ENCODE measurements at places on chromosomes 1 and 21.

GRCh38 chr1:206722751-206723461, 38.2 kb downstream of the MAPKAPK2 start:
- DNase-seq: no peak
- no peaks in the 10 kb centered on the region for H3K27me3 ChIP-seq
- no peak overlapping the region for H3K4me3 ChIP-seq
- peaks cover 37% of the 10 kb centered on the region for H3K4me1 ChIP-seq
- no peak overlapping the region for H3K27ac ChIP-seq
- no peaks in the 10 kb centered on the region for H3K36me3 ChIP-seq

DNA sequence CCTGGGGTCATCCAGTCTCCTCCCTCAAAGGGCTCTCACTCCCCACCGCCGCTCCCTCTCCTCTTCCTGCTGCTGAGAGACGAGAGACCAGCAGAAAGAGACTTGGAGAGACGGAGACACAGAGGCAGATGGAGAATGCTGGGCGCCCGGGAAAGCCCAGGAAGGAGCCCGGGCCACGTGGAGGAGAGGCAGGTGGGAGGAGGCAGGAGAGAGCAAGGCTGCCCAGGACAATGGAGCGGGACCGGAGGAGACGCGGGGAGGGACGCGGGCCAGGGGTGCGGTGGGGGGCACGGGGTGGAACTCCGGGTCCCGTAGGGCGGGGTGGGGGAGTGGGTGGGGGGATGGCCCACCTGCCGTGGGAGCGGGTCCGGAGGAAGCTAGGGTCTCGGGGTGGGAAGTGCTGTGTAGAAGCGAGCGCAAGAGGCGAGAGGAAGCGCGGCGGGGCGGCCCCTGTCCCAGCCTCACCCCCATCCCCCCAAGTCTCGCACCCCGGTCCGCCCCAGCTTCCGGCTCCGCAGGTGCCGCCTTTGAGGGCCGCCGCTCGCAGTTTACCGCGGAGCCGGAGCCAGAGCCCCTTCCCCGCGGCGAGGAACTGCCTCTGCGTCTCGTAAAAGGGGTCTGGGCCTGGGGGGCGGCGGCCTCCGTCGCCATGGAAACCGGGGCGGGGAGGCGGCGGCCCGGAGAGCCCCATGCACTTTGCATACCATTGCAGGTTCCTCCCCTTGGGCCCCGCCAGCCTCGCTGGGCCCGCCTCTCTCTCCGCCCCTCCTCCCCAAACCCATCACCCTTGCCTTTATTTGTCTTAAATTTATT, 11.7 kb upstream of the EPHA2 start:
- peak; percentile 33 for DNase-seq
- peak overlapping the region; percentile 24 for H3K4me3 ChIP-seq
- H3K27me3 ChIP-seq: peaks cover 24% of the 10 kb centered on the region
- peaks cover 29% of the 10 kb centered on the region for H3K4me1 ChIP-seq
- H3K27ac ChIP-seq: no peak overlapping the region
- no peaks in the 10 kb centered on the region for H3K36me3 ChIP-seq

- no peak overlapping the region for H3K4me3 ChIP-seq
- no peak overlapping the region for H3K27ac ChIP-seq
- no peaks in the 10 kb centered on the region for H3K27me3 ChIP-seq
- DNase-seq: no peak
Observed at GRCh38 chr1:244406337-244406736, 45.4 kb downstream of the ADSS2 start.

- H3K27ac ChIP-seq: peak overlapping the region; percentile 95
- peaks cover 14% of the 10 kb centered on the region for H3K4me1 ChIP-seq
- H3K36me3 ChIP-seq: peaks cover 7% of the 10 kb centered on the region
- peak; percentile 41 for DNase-seq
- H3K4me3 ChIP-seq: peak overlapping the region; percentile 81
Observed at GRCh38 chr1:151458802-151459330, 428 bp downstream of the POGZ start.

GRCh38 chr1:8230292-8230621, 87.7 kb upstream of the SLC45A1 start:
- peaks cover 31% of the 10 kb centered on the region for H3K27me3 ChIP-seq
- peaks cover 3% of the 10 kb centered on the region for H3K4me1 ChIP-seq
- no peak overlapping the region for H3K4me3 ChIP-seq

GRCh38 chr1:159790237-159790917, 9.6 kb downstream of the DUSP23 start:
- peaks cover 11% of the 10 kb centered on the region for H3K27me3 ChIP-seq
- no peak for DNase-seq
- peaks cover 5% of the 10 kb centered on the region for H3K4me1 ChIP-seq
- no peak overlapping the region for H3K4me3 ChIP-seq
- no peak overlapping the region for H3K27ac ChIP-seq

DNA sequence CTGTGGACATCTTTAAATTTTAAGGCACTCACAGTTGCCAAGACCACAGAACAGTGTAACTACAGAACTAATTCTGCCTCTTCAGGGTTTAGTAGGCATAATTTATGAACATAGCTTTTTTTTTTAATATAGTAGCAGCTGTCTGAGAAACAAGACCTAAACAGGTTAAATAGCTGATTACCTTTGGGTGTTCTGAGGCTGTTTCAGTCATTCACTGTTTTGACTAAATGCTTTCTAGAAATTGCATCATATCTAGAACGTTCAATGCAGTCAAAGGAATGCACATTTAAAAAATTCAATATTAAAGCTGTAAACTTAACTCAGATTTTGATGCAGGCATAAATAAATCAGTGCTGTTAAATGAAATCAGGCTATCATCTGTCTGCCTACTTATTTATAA, 101.6 kb downstream of the BRINP3 start:
- H3K36me3 ChIP-seq: no peaks in the 10 kb centered on the region
- DNase-seq: no peak
- no peak overlapping the region for H3K4me3 ChIP-seq
- no peaks in the 10 kb centered on the region for H3K4me1 ChIP-seq
- no peaks in the 10 kb centered on the region for H3K27me3 ChIP-seq

GRCh38 chr1:38037221-38037939, 9.2 kb downstream of the POU3F1 start:
- H3K36me3 ChIP-seq: no peaks in the 10 kb centered on the region
- H3K27me3 ChIP-seq: peaks cover 14% of the 10 kb centered on the region
- no peak for DNase-seq
- no peaks in the 10 kb centered on the region for H3K4me1 ChIP-seq
- no peak overlapping the region for H3K27ac ChIP-seq

DNA sequence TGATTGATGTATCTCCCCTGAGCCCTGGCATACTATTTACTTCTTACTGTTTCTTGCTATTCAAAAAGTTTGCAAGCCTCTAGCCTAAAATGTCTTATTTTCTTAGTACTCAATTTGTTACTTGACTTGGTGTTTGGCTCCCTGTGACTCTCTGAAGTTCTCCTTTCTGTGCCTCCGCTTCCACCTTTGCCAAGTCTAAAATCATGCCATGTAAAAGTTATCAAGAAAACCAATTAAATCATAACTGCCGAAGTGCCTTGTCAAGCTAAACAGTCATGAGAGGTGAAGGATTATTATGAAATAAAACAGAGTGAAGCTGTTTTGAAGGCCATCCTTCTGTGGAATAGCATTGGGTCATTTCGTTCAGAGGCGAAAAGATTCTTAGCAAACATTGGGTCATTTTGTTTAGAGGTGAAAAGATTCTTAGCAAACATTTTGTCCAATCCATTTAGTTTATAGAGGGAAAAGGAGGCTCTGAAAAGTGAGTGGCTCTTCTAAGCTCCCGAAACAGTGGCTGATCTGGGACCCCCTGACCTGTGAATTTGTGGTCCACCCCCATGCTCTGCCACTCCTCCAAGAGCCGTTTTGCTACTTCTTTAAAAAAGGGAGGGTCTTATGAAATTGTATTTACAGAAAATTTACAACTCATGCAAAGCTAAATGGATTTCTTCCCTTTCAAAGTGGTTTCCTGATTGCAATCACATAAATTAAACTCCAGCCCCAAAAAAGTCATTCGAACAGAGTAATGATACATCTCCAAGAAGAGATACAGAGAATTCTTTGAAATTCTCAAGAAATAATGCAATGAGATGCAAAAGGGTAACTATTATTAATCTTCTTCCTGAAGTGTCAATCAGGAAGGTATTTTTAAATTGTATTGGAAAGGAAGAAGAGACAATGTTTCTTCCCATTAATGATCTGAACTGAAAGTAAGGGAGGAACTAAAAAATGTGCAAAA, 141.4 kb downstream of the RUNX1 start:
- H3K4me3 ChIP-seq: peak overlapping the region; percentile 2
- H3K4me1 ChIP-seq: peaks cover 41% of the 10 kb centered on the region
- DNase-seq: no peak
- no peak overlapping the region for H3K27ac ChIP-seq
- no peaks in the 10 kb centered on the region for H3K27me3 ChIP-seq
- peaks cover 13% of the 10 kb centered on the region for H3K36me3 ChIP-seq

GRCh38 chr1:40090652-40091355, 6.2 kb downstream of the PPT1 start:
- H3K27me3 ChIP-seq: no peaks in the 10 kb centered on the region
- peaks cover 16% of the 10 kb centered on the region for H3K4me1 ChIP-seq
- no peak overlapping the region for H3K27ac ChIP-seq
- H3K36me3 ChIP-seq: peaks cover 42% of the 10 kb centered on the region

DNA sequence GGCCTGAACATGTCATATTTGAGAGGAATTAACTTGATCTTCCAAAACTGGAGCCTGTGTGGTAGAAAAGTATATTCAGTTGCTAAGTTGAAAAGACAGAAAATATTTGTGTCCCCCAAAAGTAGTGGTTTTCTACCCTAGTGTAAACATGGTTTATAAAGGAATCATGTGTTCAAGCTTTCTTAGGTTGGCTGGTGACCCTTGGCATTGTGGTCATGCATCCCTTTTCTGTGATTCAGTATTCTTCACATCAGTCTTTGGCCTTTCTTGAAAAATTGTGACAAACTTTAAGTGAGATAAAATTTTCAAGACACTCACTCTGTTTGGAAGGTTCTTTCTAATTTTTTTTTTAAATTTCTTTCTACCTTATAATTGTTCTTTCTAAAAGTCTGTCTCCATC, 193.2 kb downstream of the DHRS3 start:
- H3K4me1 ChIP-seq: peaks cover 15% of the 10 kb centered on the region
- DNase-seq: no peak
- H3K27me3 ChIP-seq: no peaks in the 10 kb centered on the region
- H3K4me3 ChIP-seq: no peak overlapping the region
- no peak overlapping the region for H3K27ac ChIP-seq
- peaks cover 21% of the 10 kb centered on the region for H3K36me3 ChIP-seq

DNA sequence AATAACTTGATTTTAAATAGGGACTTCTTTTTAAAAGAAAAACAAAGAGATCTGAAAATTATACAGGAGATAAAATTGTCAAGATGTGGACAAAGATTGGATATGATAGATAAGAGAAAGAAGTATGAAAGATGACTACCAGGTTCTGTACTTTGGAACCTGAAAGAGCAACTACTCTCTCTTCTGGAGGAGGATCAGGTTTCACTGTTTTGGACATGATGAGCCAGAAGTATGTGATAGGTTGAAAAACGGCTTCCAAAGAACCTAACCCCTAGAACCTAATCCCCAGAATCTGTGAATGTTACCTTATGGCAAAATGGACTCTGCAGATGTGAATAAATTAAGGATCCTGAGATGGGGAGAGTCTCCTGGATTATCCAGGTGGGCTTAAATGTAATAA, 26.2 kb downstream of the RSBN1 start:
- H3K36me3 ChIP-seq: peaks cover 52% of the 10 kb centered on the region
- DNase-seq: no peak
- H3K27me3 ChIP-seq: no peaks in the 10 kb centered on the region
- peak overlapping the region; percentile 16 for H3K27ac ChIP-seq
- H3K4me3 ChIP-seq: peak overlapping the region; percentile 3
- H3K4me1 ChIP-seq: peaks cover 56% of the 10 kb centered on the region

DNA sequence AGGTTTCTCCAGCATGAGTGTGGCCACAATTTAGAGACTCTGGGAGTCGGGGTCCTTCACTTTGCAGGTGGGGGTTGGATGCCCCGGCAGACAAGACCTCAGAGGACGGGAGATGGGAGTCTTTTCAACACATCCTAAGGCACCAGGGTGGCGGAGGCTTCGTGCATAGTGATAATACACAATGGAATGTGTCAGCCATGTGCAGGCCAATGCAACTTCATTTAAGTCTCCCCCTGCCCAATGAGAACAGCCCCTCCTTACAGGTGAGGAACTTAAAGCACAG, 75.9 kb upstream of the IFFO2 start:
- peaks cover under 1% of the 10 kb centered on the region for H3K27me3 ChIP-seq
- peaks cover 2% of the 10 kb centered on the region for H3K4me1 ChIP-seq
- no peaks in the 10 kb centered on the region for H3K36me3 ChIP-seq
- DNase-seq: no peak
- no peak overlapping the region for H3K4me3 ChIP-seq

DNA sequence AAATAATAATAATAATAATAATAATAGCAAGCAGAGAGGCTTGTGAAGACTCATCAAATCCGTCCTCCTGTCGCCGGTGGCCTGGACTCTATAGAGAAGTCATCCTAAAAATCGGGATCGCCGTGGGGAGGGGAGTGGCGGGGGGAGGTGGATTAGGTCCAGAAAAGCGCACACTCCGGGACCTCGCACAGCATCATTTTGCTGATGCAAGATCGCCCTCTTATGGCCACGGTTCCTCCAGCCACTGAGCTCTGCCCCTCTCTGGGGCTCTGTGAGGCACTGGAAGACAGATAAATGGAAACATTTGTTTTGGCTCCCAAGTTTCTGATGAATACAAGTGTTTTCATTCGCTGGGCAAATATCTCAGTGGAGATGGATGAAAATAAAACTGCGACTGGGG, 612.0 kb downstream of the MATN1 start:
- H3K36me3 ChIP-seq: no peaks in the 10 kb centered on the region
- H3K27ac ChIP-seq: no peak overlapping the region

- DNase-seq: no peak
- no peaks in the 10 kb centered on the region for H3K4me1 ChIP-seq
- no peaks in the 10 kb centered on the region for H3K36me3 ChIP-seq
- H3K27ac ChIP-seq: no peak overlapping the region
Observed at GRCh38 chr1:96581772-96582171, 139.8 kb upstream of the PTBP2 start.

- peaks cover 3% of the 10 kb centered on the region for H3K36me3 ChIP-seq
Observed at GRCh38 chr21:35254006-35254764, 205.1 kb upstream of the RUNX1 start.

- no peaks in the 10 kb centered on the region for H3K4me1 ChIP-seq
- no peaks in the 10 kb centered on the region for H3K36me3 ChIP-seq
- no peak for DNase-seq
- peaks cover 4% of the 10 kb centered on the region for H3K27me3 ChIP-seq
- H3K27ac ChIP-seq: no peak overlapping the region
- no peak overlapping the region for H3K4me3 ChIP-seq
Observed at GRCh38 chr1:48676376-48676775, 100.3 kb downstream of the BEND5 start.

DNA sequence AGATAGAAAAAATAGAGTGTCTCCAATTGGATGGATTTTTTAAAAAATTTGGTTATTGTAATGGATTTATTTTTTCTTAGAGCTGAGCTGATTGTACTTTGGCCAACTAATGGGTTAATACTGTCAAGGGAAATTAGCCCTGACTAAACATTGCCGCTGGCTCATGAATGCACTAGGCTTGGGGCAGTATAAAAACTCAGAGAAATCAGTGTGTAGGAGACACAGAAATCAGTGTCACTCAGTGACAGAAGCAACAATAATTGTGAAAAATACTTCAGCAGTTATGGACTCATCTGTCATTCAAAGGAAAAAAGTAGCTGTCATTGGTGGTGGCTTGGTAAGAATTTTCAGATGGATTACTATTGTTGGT, at the start of gene KMO:
KMO (plus strand) TSS at position 217 of the 370 bp plus-strand sequence; CDS start at position 284, 67 bp downstream.
- H3K4me3 ChIP-seq: peak within 1 kb of the TSS; percentile 89
- peak within 1 kb of the TSS; percentile 91 for H3K27ac ChIP-seq
- H3K36me3 ChIP-seq: no peaks in the 10 kb centered on the region
- DNase-seq: no peak
- peaks cover 20% of the 10 kb centered on the region for H3K27me3 ChIP-seq

Data from T-helper 2 cell treated with Interferon-gamma antibody and Interleukin-4, amounts not matched to agents 5 μg/mL and 100 μg/mL, for 36 hours (primary cell).